ENCODE measurements at places on chromosomes 3 and 15. TPM values are rescaled to one million over a fixed set of nuclear protein-coding genes. Genes with fewer than 3 reads are reported as not detected.

TBC1D2B gene
- total RNA-seq, result 106 TPM

PLAAT1 gene
- total RNA-seq, result not detected

PRRT3 gene
- total RNA-seq, result 9.2 TPM

GPR156 gene
- 0.23 TPM for total RNA-seq

ANKRD34C gene
- not detected for total RNA-seq

AP3B2 gene
- total RNA-seq, result 0.23 TPM

- no peak for DNase-seq
These were observed 14.4 kb upstream of the CMSS1 start for GRCh38 chr3:99803297-99803696.

GRCh38 chr15:31081056-31081455 is 20.5 kb downstream of the TRPM1 start:
- no peak for DNase-seq

DNA sequence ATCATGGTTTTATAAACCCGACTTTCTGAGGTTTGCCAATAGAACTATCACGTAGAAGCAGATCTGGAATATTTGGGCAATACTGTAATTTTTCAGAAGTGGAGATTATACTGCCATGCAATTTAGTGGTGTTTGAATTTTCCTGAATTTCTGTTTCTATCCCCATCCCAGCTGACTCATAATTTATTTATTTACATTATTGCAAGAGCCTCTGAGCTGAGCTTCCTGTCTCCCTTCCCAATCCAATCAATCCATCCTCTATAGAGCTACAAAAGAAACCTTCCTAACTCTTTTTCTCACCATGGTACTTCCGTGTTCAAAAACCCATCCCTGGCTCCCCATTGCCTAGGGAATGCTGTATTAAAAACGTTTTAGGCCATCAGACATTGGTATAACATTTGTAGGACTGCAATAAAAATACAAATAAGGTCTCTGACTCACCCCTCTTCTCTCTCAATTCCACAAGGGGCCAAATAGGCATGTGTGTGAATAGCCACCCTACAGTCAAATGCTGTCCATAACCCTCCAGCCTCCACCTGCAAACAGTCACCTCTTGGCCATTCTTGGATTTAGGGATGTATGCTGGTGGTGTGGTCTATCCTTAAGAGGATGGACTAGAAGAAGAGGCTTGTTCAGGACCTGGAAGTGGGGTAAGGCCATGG is 190.7 kb downstream of the CD47 start:
- DNase-seq, result no peak

- no peak for DNase-seq
These were observed 32.9 kb downstream of the TBC1D2B start for GRCh38 chr15:78044407-78045155.

- DNase-seq, result no peak
These were observed 132.8 kb upstream of the SLC24A5 start for GRCh38 chr15:47987908-47988532.
